ENCODE measurements at places on chromosomes 5 and 9.

- no peak for DNase-seq
Observed at GRCh38 chr9:26413611-26414010, 479.0 kb downstream of the CAAP1 start.

- no peak for DNase-seq
Observed at GRCh38 chr5:27315363-27316270, 277.2 kb upstream of the CDH9 start.

DNA sequence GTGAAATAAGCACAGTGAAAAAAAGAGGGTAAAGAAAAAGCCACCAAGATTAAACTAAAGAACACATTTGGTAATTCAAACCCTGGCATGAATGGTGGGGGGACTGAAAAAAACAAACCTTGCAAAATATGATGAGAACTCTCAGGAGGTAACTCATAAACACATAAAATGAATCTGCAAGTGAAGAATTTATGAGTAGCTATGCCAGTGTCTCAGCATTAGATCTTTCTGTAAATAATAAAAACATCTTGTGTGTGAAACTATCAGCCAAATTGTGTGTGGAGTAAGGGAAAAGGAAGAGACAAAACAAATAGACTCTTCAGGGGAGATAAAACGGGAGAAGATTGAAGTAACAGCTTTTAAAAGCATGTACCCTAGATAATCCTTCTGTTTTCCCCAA is 129.6 kb upstream of the SPEF2 start:
- DNase-seq = no peak

DNA sequence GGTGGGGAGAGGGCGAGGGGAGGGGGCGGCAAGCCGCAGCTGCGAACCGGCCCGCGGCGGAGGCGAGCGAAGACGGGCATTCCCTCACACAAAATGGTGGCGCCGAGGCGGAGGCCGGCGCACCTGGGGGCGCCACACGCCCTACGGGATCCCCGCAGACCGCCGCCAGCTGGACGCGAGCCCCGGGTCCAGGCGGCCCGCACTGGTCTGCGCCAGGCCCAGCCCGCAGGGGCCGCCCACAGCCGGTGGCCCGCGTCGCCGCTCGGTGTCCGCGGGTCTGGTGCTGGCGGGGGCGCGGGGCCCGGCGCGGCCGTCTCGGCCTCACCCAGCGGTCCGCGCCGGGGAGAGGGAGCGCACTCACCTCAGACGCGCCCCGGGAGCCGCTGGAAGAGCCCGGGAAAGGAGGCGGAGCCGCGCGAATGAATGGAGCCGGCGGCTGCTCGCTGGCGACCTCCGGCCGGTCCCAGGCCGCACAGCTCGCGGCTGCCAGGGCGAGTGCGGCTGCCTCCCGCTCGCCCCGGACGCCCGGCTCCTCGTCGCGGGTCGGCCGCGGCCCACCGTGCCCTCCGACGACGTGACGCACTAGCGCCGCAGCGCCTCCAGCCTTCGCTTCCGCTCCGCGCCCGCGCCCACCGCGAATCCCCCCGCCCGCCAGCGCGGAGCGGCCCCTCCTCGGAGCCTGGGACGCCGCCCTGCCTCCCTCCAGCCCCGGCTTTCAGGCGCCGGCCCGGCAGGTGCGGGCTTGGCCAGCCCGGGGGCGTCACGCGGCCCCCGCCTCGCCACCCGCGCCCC is at the start of gene FAM169A:
Gene FAM169A, minus strand, starts transcription at position 584 of the 792 bp plus-strand sequence. CDS start 24,711 bp downstream, outside the sequence.
- peak; percentile 83 for DNase-seq

DNA sequence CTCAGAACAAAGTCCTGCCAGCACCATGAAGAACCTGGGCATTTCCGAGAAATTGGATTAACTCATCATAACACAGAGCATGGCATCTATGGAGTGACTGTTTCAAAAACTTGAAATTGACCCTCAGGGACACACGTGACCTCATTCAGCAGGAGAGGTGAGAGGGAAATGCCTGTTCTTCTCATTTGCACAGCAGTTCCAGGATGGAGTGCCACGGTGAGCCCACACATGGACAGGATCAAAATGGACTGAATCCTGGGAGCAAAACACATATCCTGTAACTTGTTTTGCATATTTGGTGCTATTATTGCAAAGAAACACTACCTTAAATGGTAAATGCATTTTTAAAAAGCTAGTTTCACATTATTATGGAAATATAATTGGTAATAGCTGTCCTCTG is 256.1 kb upstream of the IRX2 start:
- no peak for DNase-seq

DNA sequence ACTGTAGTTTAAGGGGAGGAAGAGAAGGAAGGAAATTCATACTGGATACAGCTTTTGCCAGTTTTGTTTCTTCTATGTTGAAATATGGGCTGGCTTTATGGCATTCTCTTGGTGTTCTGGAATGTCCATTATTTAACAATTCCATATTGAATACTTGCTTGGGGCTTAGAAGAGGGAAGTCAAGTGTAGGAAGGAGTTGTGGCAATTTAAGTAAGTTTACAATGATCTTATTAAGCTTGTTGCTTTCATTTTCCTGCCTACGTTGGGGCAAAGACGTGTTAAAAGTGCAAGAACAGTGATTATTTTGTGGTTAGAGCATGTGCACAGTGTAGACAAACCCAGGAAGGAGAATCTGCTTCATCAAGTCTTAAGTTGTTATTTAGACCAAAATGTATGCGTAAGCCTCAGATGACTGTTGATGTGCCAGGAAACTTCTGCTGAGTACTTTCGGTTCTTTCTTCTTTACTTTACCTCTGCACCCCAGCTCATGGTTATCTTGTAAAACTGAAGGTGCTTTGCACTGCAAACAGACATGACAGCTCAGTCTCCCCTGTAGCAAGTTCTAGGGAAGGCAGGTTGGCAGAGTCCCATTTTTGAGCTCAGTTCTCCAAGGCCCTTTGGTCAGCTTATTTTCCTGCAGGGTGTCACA is 75.8 kb downstream of the F2RL2 start:
- DNase-seq = no peak

- DNase-seq = peak; percentile 36
Observed at GRCh38 chr5:773517-774264, 10.8 kb downstream of the ZDHHC11B start.
